Head of caudate nucleus (tissue), 42 donors: ENCODE measurements at places on chromosomes 13 and 19.

GRCh38 chr13:51435002-51435578, 17.7 kb downstream of the INTS6 start:
- DNase-seq: no peak

DNA sequence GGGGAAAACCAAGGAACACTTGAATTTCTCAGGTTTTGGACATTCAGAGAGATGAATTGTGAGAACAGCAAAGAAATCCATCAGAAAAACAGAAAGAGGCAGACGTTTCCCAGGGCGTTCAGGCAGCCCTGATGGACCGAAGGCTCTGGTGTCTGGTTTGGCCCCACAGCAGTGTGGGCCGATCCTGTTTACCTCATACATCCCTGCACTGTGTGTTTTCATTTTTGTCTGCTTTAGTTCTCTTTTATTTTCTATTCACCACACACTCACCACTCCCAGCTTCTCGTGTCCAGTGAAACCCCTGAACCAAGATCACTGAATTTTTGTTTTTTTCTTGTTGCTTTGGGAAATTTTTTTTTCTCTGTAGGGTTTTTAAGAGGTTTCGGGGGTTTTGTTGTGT, 11.9 kb upstream of the WDR18 start:
- DNase-seq: no peak

DNA sequence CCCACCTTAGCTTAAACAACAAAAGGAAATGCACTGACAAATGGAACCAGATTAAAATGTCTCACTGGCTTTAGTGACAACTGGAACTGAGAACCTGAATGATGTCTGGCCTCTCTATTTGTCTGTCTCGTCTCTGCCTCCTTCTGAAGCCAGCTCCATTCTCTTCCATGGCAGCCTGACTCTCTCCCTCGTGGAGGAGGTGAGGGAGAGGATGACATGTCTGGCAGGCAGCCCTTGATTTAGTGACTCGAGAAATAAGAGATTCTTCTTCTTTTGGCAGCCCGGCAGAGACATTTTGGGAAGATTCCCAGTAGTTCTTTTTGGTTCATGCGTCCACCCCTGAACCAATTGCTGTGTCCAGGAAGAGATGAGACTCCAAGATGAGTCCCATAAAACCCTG, 131.7 kb downstream of the KLF5 start:
- no peak for DNase-seq

DNA sequence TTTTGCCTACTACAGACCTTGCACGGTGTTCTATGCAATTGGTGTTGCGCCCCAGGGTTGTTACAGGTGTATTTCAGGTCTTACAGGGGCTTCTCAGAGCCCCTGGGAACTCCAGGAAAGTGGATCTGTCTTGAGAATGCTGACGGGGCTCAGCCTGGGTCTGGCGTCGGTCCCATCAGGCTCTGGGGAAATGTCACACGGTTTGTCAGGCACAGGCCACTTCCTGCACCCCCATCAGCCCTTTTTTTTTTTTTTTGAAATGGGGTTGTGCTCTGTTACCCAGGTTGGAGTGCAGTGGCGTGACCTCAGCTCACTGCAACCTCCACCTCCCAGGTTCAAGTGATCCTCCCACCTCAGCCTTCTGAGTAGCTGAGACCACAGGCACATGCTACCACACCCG, 13.2 kb downstream of the CLEC4G start:
- no peak for DNase-seq
